ENCODE measurements at places on chromosomes 2 and 18. TPM values are rescaled to one million over a fixed set of nuclear protein-coding genes. Genes with fewer than 3 reads are reported as not detected.

GRCh38 chr2:28080911-28081310 lies 190.4 kb downstream of the BABAM2 start:
- DNase-seq = no peak

DNA sequence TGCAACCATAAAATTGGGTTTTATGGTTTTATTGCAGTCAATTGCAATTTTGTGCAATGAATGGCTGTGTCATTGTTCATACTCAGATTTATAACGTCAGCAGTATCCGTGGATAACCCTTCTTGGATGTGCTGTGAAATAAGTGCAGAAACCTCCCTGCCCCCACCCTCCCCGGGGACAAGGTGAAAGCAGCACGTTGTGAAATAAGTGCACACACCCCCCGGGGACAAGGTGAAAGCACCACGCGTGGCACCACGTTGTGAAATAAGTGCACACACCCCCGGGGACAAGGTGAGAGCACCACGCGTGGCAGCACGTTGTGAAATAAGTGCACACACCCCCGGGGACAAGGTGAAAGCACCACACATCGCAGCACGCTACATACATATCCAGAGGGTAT lies 93.6 kb upstream of the NFATC1 start:
- no peak for DNase-seq

DNA sequence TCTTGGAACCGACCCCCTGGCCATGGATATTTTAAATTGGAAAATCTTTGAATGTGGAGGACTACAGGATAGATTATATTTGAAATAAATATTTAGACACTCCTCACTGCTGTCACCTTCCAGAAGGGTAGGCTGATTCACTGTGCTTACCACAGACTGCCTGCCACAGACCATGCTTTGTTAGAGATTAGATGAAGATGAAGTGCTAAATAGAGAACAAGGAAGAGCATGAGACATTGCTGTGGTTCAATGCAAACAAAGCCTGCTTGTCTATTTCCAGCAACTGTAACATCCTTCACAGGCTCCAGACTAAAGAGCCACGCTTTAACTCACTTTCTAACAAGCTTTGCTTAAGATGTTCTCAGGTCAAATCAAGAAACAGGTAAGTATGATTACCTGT lies 81.0 kb upstream of the TMEM17 start:
- DNase-seq = peak; percentile 22

DNA sequence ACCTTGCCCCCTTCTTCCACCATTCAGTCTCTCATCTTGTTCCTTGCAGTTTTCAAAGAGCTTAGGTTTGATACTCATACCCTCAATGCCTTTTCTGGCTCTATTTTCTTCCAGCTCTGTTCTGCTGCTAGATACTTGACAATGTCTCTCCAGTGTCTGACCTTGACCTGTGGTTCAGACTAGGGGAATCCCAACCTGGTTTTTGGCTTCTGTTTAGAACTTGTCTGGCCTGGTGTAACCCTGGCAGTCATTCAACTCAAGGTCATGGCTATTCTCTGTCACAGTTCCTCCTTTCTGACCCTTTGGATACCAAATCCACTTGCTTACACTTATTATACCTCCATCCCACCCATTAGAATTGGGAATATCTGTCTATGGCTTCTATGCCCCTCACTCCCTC lies 31.8 kb upstream of the IMP4 start:
- DNase-seq = no peak

TUBA4B gene
- polyA plus RNA-seq = 0.23 TPM

DNA sequence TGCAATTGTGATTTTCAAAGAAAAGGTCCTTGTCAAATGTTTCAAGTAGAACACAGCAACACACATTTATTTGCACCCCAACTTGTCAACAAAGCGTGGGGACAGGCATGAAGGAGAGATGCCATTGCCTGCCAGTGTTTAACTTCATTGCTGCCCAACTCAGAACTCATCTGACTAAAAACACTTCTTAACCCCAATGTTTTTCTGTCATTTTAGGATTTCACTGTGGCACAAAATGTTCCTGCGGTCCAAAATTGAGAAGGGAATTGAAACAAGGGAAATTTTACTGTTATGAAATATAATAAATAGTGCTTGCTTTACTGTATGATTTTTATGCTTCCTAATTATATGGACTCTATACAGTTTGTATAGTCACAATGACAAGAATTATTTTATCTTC lies 45.7 kb downstream of the PMAIP1 start:
- DNase-seq = no peak

- DNase-seq = no peak
Observed at GRCh38 chr2:119438128-119438656, 6.5 kb downstream of the TMEM37 start.

DNA sequence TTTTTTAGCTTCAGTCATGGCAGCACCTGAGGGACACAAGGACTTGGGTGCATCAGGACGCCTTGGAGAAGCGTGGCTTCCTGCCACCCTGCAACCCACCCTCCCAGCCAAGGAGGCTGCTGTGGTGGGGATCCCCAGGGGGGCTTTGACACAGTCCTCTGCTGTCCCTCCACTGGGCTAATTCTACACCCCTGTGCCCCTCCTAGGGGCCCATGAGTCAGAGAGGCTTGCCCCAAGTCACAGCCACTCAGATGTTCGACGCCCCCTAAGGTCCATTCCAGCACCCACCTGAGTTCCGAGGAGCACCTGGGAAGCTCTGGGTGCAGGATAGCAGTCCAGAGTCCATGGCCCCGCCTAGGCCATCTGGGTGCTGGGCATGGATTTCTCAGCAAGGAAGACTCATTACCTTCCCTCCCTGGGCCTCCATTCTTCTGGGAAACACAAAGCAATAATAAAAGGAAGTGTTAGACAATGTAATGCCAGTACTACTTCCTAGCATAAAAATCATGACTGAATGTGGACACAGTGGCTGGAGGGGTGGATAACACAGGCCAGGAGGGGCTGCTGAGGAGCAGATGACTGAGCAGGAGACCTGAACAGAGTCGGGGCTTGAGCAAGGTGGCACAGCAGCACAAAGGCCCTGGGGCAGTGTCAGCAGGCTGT lies 3.7 kb downstream of the ALPG start:
- DNase-seq = no peak

TP53I3 gene
- 31.3 TPM for polyA plus RNA-seq

- peak; percentile 66 for DNase-seq
Observed at GRCh38 chr2:96174251-96175144, 29.3 kb upstream of the DUSP2 start.

GRCh38 chr2:207352978-207353671 lies 176.6 kb upstream of the CREB1 start:
- DNase-seq = peak; percentile 28

DNA sequence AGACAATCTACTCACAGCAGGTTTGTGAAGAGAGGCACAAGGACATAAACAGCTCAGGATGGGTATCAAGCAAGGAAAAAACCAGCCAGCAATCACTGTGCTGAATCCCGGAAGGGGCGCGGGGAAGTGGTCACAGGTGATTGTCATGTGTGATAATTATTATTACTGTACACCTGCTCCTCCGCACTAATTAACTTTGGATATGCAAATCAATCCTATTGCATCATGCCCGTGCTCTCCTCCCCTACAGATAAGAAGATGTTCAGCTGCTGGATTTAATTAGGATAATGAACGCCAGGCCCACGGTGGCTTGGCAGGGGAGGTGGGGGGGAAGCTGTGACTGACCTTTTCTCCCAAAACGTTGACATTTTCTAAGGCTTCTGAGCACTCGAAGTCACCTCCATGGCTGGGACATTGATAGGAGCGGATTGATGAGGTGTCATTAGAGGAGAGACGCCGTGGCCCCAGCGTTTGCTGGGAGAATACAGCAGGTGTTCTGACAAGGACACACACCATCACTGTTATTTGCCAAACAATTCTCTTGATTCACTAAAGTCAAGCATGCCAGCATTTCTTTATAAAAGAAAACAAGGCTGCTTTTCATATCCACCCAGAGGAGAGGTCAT lies 160.3 kb upstream of the VRK2 start:
- DNase-seq = no peak

- no peak for DNase-seq
Observed at GRCh38 chr2:63064197-63064596, 13.6 kb downstream of the OTX1 start.

RETSAT gene
- 12.8 TPM for polyA plus RNA-seq

DNA sequence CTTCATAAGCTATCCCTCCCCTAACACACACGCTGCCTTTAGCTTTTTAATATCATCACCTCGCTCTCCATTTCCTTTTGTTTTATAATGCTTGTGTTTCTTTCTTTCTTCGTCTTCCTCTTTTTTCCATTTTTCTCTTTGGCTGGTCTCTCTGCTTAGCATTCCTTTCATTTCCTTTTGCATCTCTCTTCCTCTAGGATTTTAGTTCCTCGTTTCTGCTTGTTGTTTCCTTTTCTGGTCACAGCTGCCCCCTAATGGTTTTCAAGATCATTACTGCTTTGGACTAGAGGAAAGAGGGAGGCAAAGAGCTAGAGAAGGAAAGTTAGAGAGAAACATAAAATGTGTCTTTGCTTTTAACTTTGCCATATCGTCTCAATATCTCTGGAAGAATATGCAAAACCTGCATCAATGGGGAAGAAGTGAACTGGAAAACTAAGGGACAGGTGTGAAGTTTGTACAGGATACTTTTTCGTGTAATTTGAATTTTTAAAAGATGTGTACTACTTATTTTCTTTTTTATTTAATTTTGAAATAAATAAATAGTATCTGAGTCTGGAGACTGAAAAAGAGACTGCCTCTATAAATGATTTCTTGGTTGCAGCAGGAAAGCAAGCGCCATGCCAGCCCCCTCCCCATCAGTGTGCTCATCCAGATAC lies 6.3 kb upstream of the NRP2 start:
- no peak for DNase-seq

DNA sequence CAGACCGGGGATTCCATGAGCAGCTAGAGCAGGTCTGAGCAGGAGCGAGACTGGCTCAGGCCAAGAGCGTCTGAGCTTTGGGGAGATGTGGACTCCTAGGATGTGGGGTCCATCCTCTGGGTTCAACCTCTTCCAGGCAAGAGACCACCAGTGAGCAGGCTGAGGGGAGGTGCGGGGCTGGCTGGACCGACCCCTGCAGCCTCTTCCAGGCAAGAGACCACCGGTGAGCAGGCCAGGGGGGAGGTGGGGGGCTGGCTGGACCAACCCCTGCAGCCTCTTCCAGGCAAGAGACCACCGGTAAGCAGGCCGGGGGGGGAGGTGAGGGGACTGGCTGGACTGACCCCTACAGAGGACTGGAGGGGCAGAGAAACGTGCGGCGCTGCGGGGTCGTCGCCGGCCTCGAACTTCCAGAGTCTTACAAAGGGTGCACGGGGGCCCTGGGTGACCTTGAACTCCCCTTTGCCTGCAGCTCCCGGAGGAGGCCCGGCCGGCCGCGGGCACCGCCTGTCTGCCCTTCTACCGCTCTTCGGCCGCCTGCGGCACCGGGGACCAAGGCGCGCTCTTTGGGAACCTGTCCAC lies 63.4 kb downstream of the TPO start:
- DNase-seq = no peak
